Activated T-helper 1 cell treated with anti-CD3 and anti-CD28 coated beads, Interleukin-12 subunit alpha, Interleukin-12 subunit beta, Interleukin-2, Interleukin-4 antibody, amounts not matched to agents 30 ng/mL and 10 ng/mL and 1 ng/mL, durations not matched to agents 14 hours and 24 hours and 36 hours (primary cell): ENCODE measurements at places on chromosomes 2 and 18. TPM values are rescaled to one million over a fixed set of nuclear protein-coding genes. Genes with fewer than 3 reads are reported as not detected.

GRCh38 chr2:229689307-229689839 lies 25.0 kb downstream of the DNER start:
- DNase-seq, result no peak

GRCh38 chr18:26483633-26484032 lies 64.7 kb downstream of the KCTD1 start:
- no peak for DNase-seq

DNA sequence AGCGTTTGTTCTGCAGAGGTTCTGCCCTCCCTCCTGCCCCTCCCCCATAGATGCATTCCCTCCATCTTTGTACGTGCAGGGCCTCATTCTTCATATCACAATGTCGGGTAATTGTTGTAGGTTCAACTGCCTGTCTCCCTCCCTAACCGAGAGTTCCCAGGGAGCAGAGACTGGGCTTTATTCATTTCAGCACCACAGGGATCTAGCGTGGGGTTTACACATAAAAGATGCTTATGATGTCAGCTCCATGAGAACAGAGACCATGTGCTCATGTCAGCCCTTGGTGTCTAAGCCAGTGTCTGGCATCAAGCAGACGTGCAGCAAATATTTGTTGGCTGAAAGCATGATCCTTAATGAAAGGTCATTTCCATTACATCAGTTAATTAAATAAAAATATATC lies 298.9 kb upstream of the TRIB2 start:
- DNase-seq, result no peak

GRCh38 chr2:112157472-112157871 lies 19.3 kb downstream of the FBLN7 start:
- no peak for DNase-seq

DNA sequence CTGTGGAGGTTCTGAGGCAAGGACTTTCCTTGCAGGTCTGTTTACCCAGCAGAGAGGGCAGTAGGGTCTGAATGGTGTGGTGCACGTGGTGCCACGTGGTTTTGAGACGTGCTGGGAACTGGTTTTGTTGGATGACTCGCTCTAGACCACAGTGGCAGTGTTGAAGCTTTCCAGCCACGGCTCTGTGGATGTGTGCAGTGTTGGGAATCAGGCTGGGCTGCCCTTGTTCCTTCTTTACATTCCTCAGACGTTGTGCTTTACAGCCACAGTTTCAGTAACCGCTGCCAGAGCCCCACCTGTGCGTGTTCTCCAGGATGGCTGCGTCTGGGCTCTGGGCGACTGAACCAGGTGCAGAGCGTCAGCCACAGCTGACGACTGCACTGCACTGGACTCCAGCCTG lies 8.2 kb downstream of the CTDP1 start:
- DNase-seq, result no peak

DNA sequence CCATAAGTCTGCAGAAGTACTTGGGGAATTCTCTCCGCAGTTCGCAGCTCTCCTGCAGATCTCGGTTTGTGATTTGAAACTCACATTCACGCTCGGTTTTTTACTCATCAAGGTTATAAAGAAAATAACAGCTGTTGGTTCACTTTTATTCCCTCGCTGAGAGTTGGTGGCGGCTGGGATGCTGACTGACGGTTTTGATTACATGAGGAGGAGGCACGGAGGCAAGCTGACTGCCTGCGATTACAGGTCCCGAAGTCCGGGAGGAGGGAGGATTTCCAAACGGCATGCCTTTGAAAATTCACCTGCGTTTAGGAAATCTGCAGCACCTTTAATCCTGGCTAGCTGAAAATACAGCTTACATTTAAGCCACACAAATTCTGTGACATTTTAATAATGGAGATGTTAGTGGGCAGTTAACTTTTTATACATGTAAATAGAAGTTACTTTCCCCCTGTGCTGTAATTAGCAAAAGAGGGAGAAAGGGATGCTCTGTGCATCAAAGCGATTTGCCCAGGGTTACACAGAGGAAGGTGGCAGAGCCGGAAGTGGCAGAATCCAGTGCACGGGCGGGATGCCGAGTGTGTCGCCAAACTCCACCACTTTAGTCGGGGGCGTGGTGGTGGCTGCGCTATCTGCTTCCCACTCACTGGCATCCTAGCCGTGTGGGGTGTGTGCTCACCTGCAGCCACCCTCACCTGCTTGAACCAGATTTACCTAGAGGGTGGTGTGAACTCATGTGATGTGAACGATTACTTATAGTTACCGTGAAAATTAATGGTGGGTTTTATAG lies 14.7 kb downstream of the AGAP1 start:
- no peak for DNase-seq

GRCh38 chr2:96142217-96143113 lies 2.8 kb downstream of the DUSP2 start:
- no peak for DNase-seq

DNA sequence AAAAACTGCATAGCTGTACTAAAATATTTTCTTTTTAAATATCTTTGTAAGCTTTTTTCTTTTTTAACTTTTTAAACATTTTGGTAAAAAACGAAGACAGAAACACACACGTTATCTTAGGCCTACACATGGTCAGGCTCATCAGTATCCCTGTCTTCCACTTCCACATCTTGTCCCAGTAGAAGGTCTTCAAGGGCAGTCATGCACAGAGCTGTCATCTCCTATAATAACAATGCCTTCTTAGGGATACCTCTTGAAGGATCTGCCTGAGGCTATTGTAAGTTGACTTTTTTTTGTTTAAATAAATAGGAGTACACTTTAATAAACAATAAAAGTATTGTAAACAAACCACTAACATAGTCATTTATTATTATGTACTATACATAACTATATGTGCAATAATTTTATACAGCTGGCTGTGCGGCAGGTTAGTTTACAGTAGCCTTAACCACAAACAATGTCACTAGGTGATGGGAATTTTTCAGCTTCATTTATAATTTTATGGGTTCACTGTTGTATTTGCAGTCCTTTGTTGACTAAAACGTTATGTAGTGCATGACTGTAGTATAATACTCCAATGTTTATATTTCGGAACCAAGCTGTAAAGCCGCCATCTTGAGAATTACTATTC lies 124.4 kb downstream of the MAP4K4 start:
- DNase-seq, result no peak

DNA sequence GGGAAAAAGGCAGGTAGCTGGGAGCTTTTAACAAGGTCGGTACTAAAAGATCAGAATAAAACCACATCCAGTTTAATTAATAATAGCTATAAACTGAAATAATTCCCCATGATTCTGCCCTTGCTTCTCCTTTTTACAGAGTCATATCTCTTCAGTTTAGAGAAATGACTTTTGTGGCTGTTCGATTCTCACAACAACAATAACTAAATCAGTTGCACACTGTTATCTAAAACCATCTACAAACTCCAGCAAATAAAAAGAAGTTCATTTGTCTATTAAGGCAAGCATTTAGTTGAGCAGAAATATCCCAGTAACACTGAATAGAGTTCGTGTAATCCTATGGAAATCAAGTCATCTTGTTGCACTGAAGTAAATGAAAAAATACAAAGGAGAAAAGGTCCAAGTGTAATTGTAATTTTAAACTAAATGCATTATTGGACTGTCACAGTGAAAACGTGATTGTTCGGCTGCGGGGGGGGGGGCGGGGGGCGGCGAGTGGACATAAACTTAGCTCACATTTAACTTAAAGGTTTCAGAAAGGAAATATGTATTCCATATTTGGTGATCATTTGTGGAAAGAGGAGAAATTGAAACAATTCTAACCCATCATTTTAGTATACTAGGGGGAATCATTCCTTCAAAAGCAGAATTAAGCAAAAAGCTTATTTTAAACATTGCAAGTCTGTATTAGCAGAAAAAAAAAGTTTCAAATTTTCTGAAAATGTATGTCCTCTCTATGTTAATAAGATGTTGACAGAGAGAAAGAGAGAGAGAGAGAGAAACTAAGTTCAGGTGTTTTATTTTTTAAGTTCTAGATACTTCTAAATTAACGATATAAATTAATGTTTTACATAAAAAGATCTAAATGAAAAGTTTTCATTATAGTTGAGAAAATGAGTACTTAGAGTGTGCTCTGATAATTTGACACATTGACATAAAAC lies 144.5 kb downstream of the MEIS1 start:
- DNase-seq, result no peak

Gene IL1B
- 0.23 and 0.44 TPM in 2 replicates for total RNA-seq

Gene DLX1
- total RNA-seq, result not detected in 2 replicates

DNA sequence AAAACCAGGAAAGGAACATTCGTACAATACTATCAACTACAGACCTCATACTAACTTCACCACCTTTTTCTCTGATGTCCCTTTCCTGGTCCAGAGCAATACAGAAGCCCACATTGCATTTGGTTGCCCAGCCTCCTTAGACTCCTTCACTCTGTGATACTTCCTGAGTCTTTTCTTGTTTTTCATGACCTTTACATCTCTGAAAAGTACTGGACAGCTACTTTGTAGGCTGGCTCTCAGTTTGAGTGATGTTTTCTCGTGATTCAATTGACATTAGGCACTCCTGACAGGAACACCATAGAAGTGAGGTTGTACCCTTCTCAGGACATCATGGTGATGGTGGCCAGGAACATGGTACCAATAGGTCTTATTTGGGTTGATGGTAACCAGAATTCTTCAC lies 185.9 kb upstream of the SLC39A10 start:
- DNase-seq, result no peak

- DNase-seq, result no peak
Observed at GRCh38 chr2:127096280-127096679, 10.7 kb downstream of the BIN1 start.

GRCh38 chr2:114800371-114800770 lies 357.9 kb downstream of the DPP10 start:
- DNase-seq, result no peak

- no peak for DNase-seq
Observed at GRCh38 chr18:50027996-50028395, 167.0 kb downstream of the MYO5B start.

DNA sequence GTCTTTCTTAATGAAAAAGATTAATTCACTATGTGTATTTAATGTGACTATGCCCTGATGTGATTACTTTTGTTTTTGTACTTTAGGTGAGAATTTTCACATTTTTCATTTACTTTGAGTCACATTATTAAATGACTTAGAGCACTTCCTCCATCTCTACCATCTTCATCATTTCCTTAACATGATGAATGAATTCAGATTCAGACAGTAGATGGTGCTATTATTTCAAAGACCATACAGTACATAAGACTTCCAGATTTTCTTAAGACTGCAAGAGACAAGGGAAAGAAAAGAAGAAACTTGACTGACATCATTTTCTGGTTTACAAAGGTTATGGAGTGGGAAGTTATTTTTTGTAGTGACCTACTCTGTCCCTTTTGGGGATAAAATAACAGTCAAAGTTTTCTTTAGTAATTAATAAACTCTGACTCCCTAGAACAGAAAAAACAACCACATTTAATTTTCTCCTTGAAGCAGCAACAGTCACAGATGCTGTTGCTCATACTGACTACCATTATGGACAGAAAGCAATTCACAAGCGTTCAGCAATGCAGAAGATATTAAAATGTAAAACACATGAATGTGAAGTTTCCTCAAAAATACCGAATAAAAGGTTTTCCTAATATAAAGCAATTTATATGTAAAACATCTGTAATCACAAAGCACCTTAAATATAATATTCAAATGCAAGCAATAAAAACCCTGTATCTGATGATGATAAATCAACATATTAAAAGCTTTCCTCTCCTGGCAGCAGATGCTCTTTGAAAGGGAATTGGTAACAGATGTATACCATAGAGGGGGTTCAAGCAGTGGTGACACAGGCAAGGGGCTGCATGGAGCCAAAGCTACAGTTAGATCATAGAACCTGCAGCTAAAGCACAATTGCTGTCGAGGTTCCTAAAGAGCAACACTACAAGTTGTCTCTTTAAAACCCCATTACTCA lies 1010.9 kb upstream of the NXPH2 start:
- DNase-seq, result no peak

DNA sequence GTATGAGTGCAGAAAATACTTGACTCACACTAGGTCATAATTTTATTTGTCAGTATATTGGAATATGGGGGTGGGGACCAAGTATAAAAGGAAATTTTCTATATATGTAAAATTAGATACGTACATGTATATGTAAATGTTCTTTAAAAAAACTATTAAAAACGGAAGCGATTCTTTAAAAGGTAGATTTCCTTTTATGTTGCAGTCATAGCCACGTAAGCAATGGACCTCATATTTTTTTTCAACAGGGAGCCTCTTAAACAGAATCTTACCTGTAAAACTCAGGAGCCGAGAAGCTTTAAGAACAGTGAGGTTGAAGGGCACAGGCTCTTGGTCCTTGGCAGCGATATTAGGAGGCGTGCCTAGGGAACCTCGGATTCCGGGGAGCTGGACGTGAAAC lies 3.3 kb downstream of the RHBDD1 start:
- DNase-seq, result no peak

Gene DTNA
- total RNA-seq, result not detected in 2 replicates

Gene HSBP1L1
- 9.0 and 10.0 TPM in 2 replicates for total RNA-seq

Gene GALNT3
- total RNA-seq, result 3.8 and 4.8 TPM in 2 replicates
